NCI-H187 (cell line): ENCODE measurements at places on chromosomes 4 and X.

- DNase-seq, result no peak
Measured at GRCh38 chr4:3402491-3403347, 39.0 kb upstream of the HGFAC start.

- no peak for DNase-seq
Measured at GRCh38 chr4:118400356-118400755, 47.6 kb upstream of the PRSS12 start.

DNA sequence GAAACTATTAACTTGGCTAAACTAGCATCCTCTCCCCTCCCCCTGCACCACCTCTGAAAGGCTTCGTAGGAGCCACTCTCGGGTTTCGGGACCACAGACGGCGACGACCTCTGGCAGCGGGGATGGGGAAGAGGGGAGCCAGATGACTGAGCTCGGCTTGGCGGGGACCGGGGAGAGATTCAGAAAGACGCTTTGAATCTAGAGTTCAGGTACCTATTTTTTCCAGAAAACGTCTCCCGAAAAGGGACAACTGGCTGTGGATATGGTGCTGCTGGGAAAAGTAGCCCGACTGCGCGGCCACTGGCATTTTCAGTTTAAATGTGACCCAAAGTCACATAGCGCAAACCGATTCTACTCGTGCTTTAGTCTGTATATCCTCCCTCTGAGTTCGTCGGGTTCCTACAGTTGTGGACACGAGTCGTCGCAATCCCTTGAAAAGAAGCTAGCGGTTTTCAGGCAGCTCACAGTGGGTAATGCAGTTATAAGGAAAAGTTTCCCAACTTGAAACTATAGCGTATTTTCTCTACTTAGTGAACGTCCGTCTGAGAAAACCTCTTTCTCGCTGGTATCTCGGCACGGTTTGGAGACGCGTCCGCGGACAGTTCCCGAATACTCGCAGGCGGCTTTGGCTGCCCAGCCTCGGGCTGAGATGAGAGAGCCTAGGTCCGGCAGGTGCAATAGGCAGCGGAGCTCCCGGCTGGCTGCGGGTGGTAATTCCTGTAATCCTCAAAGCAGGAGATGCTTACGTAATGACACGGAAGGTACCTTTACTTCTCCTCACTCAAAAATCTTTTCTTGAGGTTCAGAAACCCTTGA, 1.3 kb downstream of the PARM1 start:
- no peak for DNase-seq

- DNase-seq, result no peak
Measured at GRCh38 chr4:37464373-37465128, 220.0 kb downstream of the NWD2 start.

DNA sequence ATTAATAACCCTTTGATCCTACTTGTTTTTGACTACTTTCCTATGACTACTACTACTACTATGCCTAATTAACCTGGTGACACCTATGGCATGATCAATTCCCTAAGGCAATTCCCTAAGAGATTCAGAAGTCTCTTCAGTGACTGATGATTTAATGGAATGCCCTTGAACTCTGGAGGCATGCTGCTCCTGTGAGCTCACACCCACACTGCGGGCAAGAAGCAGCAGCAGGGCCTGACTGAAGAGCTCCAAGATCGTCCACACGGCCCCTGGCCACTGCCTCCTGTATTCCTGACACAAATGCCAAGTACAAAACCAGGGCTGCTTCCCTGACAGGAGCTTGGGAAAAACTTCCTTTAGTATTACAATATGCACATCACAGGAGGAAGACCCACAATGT, 74.2 kb upstream of the STS start:
- DNase-seq, result no peak

DNA sequence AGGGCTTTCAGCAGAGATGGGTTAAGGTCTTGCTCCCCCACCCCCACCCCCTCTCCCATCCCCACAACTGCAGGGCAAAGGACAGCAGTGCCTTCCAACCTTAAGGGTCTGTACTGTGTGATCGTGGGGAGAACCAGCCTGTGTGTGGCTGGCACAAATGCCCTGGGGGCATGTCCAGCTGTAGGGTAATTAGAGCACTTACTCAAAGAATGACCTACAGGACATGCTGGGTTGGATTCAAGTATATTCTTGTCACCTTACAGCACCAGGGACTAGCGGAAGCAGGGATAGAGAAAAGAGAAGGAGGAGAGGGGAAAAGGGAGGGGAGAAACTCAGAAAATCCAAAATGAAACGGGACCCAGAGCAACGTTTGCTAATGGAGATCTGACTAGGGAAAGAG, 191.3 kb upstream of the GATB start:
- no peak for DNase-seq

- DNase-seq, result no peak
Measured at GRCh38 chr4:88148560-88148959, 9.9 kb downstream of the ABCG2 start.

GRCh38 chr4:40238700-40239548, 42.1 kb downstream of the RHOH start:
- no peak for DNase-seq

- no peak for DNase-seq
Measured at GRCh38 chr4:153398713-153399112, 54.2 kb downstream of the MND1 start.

GRCh38 chrX:31832263-31832662, 760.4 kb upstream of the FTHL17 start:
- DNase-seq, result no peak

DNA sequence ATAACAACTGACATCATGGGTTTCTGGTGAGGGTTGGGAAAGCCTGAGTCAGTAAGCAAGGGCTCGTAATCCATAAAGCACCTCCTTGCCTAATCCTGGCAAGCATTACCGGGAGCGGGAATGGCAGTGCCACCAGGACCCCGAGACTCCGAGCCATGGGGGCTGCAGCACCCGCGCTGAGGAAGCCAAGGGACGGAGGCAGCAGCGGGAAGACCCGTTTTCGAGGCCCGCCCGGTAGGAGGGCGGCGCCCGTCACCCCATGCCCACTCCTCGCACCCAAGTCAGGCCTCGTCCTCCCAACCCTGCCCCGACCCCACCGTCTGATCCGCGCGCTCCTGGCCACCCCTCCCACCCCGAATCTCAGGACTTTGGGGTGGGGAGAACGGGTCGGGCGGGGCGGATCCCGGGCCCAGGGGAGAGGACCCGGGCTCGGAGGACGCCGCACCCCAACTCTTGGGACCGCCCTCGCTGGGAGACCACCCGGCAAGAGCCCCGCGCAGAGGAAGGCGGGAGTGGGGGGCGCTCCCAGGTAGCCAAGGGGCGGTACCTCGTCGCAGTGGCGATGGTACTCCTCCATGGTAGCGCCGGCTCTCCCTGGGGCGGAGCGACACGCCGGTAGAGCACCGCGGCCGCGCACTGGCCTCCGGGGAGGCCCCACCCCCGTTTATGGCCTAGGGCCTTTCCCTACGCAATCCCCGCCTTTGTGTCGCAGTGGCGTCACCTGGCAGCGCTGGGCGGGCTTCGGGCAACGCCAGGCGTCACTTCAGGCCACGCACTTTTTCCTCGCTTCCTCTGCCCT, at the start of gene DYNLT3:
Gene DYNLT3, minus strand, starts transcription at position 638 of the 799 bp plus-strand sequence. Its CDS starts 61 bp downstream, at position 577.
- DNase-seq, result peak; percentile 27

GRCh38 chr4:101019313-101019712, 328.0 kb downstream of the PPP3CA start:
- DNase-seq, result no peak

- no peak for DNase-seq
Measured at GRCh38 chrX:49292400-49293362, 10.8 kb upstream of the GAGE10 start.
